Peyer's patch (tissue), 4 donors: ENCODE measurements at places on chromosomes 6 and 20.
A peak's percentile ranks its signal among the peaks of the same experiment; 100 is the strongest.

DNA sequence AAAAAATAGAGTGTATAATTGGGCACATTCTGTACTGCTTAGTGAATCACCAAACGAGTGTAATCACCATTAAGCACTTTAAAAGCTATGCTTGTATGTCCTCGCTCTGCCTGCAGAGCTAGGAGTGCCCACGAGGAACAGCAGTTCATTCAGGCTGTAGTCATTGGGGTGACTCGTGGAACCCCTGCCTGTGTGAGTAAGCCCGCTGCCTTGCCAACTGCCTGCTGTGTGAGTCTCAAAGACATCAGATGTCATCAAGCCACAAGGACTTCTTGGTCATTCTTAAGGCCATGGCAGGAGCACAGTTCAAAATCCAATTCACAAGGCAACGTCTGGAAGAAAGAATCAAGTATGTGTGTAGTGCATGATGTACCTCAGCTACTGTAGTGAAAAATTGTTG lies 60.4 kb downstream of the FOXO3 start:
- no peak for DNase-seq
- H3K27me3 ChIP-seq = no peaks in the 10 kb centered on the region
- no peaks in the 10 kb centered on the region for H3K4me1 ChIP-seq
- H3K27ac ChIP-seq = no peak overlapping the region
- H3K4me3 ChIP-seq = no peak overlapping the region
- H3K36me3 ChIP-seq = no peaks in the 10 kb centered on the region

DNA sequence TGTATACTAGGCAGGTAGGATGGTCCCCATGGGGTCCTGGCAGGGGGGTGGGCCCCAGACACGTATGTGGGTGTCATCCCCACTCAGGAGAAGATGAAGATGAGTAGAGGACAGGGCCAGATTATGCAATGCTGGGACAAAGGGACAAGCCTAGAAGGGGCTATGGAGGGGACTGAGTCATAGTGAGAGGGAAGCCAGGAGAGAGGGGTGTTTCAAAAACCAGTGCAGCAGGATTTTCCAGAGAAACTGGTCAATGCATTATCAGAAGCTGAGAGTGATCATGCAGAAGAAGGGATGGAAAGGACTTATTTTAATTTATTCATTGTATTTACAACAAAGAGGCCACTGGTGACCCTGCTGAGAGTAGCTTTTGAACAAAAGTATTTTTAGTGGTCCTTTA lies 74.0 kb downstream of the PPP1R3G start:
- no peaks in the 10 kb centered on the region for H3K27me3 ChIP-seq
- no peaks in the 10 kb centered on the region for H3K36me3 ChIP-seq
- no peak overlapping the region for H3K4me3 ChIP-seq
- H3K27ac ChIP-seq = no peak overlapping the region
- DNase-seq = no peak

- no peak overlapping the region for H3K4me3 ChIP-seq
- H3K36me3 ChIP-seq = no peaks in the 10 kb centered on the region
- DNase-seq = no peak
- no peaks in the 10 kb centered on the region for H3K27me3 ChIP-seq
- no peak overlapping the region for H3K27ac ChIP-seq
Measured at GRCh38 chr6:43089874-43090558, 13.9 kb downstream of the PTK7 start.

DNA sequence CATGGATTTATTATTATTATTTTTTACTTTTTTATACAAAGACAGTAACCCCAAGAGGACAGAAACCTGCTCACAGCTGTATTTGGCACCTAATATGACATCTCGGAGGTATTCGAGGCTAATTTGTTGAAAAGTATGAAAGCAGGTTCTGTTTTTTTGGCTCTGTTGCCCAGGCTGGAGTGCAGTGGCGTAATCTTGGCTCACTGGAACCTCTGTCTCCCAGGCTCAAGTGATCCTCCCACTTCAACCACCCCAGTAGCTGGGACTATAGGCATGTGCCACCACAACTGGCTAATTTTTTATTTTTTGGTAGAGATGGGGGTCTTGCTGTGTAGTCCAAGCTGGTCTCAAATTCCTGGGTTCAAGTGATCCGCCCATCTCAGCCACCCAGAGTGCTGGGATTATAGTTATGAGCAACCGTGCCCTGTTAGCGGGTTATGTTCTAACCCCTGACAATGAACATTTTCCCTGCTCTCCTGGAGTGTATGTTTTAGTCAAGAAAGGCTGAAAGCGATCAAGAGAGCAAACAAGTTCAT lies 53.7 kb upstream of the ZNF217 start:
- DNase-seq = no peak
- H3K27me3 ChIP-seq = no peaks in the 10 kb centered on the region
- no peak overlapping the region for H3K27ac ChIP-seq
- no peaks in the 10 kb centered on the region for H3K36me3 ChIP-seq
- H3K4me1 ChIP-seq = no peaks in the 10 kb centered on the region

- H3K27me3 ChIP-seq = no peaks in the 10 kb centered on the region
- no peak overlapping the region for H3K4me3 ChIP-seq
- no peaks in the 10 kb centered on the region for H3K4me1 ChIP-seq
- no peak overlapping the region for H3K27ac ChIP-seq
Measured at GRCh38 chr6:130677766-130678165, 149.4 kb upstream of the SMLR1 start.

- H3K36me3 ChIP-seq = no peaks in the 10 kb centered on the region
- H3K4me3 ChIP-seq = no peak overlapping the region
- H3K4me1 ChIP-seq = no peaks in the 10 kb centered on the region
- DNase-seq = no peak
Measured at GRCh38 chr20:33984182-33984719, 9.5 kb upstream of the RALY start.

- DNase-seq = no peak
- H3K4me1 ChIP-seq = no peaks in the 10 kb centered on the region
- no peaks in the 10 kb centered on the region for H3K36me3 ChIP-seq
- no peaks in the 10 kb centered on the region for H3K27me3 ChIP-seq
- H3K27ac ChIP-seq = no peak overlapping the region
Measured at GRCh38 chr6:2560917-2561698, 189.6 kb downstream of the MYLK4 start.

GRCh38 chr6:116157391-116157790 lies 31.5 kb upstream of the COL10A1 start:
- H3K27ac ChIP-seq = no peak overlapping the region
- DNase-seq = no peak

GRCh38 chr6:16222826-16223225 lies 15.6 kb upstream of the GMPR start:
- no peaks in the 10 kb centered on the region for H3K36me3 ChIP-seq
- H3K27ac ChIP-seq = no peak overlapping the region
- no peak overlapping the region for H3K4me3 ChIP-seq

DNA sequence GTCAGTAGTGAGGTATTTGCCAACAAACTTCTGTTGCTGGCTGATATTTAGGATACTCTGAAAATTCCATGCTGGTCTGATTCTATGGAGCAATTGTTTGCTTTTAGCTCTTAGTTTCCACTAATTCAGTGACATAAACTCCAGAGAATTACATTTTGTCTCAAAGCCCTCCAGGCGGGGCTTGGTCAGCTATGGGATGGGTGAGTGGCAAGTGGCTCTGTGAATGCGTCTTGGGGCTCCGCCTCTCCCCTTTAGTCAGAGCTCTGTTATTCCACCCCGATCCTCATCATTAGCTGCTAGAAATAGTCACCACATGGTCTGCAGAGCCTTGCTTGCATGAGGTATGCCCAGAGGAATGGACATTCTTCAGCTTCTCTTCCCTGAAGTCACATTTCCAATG lies 540.6 kb downstream of the QKI start:
- H3K4me3 ChIP-seq = no peak overlapping the region
- H3K27ac ChIP-seq = no peak overlapping the region
- no peaks in the 10 kb centered on the region for H3K36me3 ChIP-seq
- no peak for DNase-seq
- no peaks in the 10 kb centered on the region for H3K27me3 ChIP-seq
- no peaks in the 10 kb centered on the region for H3K4me1 ChIP-seq

DNA sequence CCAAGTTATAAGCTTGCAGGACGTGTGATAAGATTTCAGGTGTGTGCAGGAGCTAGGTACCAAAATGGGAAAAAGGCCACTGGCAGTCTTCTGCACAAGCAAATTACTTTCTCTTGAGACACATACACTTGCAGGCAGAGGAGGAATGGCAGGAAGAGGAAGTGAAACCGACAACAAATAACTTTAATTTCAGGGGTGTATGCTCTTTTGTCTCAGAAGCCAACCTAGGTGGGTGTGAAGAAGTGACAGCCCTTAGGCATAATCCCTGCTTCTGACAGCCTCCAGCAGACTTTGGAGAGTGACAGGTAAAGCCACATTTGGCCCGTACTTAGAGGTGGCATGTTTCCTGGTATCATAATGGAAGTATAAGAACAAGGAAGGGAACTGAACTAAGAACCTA lies 118.8 kb upstream of the TRAF3IP2 start:
- H3K36me3 ChIP-seq = no peaks in the 10 kb centered on the region
- H3K27me3 ChIP-seq = no peaks in the 10 kb centered on the region
- no peak for DNase-seq
- H3K27ac ChIP-seq = no peak overlapping the region
- H3K4me1 ChIP-seq = peaks cover 18% of the 10 kb centered on the region

GRCh38 chr6:8075185-8075584 lies 11.0 kb upstream of the BLOC1S5 start:
- no peak overlapping the region for H3K27ac ChIP-seq
- no peaks in the 10 kb centered on the region for H3K4me1 ChIP-seq
- H3K4me3 ChIP-seq = no peak overlapping the region
- DNase-seq = no peak
- no peaks in the 10 kb centered on the region for H3K27me3 ChIP-seq

- DNase-seq = peak; percentile 71
- peaks cover 40% of the 10 kb centered on the region for H3K4me1 ChIP-seq
- peak overlapping the region; percentile 95 for H3K27ac ChIP-seq
- H3K36me3 ChIP-seq = no peaks in the 10 kb centered on the region
- peak overlapping the region; percentile 73 for H3K4me3 ChIP-seq
Measured at GRCh38 chr20:17969278-17969883, 563 bp downstream of the MGME1 start.

- H3K4me1 ChIP-seq = peaks cover 9% of the 10 kb centered on the region
- DNase-seq = peak; percentile 74
- no peaks in the 10 kb centered on the region for H3K27me3 ChIP-seq
- peak overlapping the region; percentile 64 for H3K4me3 ChIP-seq
Measured at GRCh38 chr20:34708621-34709043, 4.5 kb downstream of the TP53INP2 start.

GRCh38 chr20:38345643-38346042 lies 639 bp upstream of the LBP start:
- H3K36me3 ChIP-seq = no peaks in the 10 kb centered on the region
- no peaks in the 10 kb centered on the region for H3K27me3 ChIP-seq
- no peak for DNase-seq

GRCh38 chr6:26292709-26293108 lies 72.3 kb upstream of the BTN3A2 start:
- H3K36me3 ChIP-seq = no peaks in the 10 kb centered on the region
- no peak for DNase-seq
